ENCODE measurements at places on chromosomes 7 and 10.

- DNase-seq, result no peak
Observed at GRCh38 chr7:121774563-121774962, 98.4 kb upstream of the PTPRZ1 start.

DNA sequence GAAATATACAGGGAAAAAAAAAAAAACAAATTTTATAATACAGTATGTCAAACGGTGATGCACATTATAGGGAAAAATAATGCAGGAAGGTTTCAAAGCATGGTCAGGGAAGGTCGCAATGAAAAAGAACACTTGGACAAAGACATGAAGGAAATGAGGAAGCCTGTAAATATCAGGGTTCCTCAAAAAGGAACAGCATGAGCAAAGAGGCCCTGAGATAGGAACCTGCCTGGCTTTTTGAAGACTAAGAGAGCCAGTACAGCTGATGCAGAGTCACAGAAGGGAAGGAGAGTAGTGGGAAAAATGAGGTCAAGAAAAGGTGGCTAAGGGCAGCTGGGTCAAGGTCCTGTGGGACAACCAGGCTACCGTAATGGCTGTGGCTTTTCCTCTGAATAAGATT lies 1.9 kb downstream of the VPS41 start:
- DNase-seq, result no peak

DNA sequence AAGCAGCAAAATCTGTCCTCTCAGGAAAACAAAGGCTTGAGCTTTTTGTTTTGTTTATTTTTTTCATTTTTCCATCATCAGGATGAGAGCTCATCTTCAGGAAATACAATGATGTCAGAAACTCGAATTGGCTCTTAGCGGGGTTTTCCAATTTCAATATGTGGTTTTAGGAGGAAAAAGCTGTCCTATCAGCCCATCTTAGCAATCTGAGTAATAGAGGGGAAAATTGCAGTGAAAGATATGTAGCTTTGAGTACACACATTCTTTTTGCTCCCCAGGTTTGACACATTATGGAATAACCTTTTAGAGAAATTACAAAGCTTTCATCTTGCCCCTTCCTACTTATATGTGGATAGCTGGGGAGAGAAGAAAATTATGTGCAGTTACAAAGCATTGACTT lies 113.6 kb upstream of the MYO3A start:
- DNase-seq, result no peak

- DNase-seq, result no peak
Observed at GRCh38 chr10:978826-979421, 9.3 kb upstream of the GTPBP4 start.

GRCh38 chr7:5320802-5321396 lies 38.2 kb downstream of the SLC29A4 start:
- no peak for DNase-seq

GRCh38 chr7:80859272-80859970 lies 59.4 kb downstream of the SEMA3C start:
- no peak for DNase-seq

- DNase-seq, result no peak
Observed at GRCh38 chr10:128026615-128027300, 99.5 kb downstream of the MKI67 start.

GRCh38 chr10:6089334-6090219 lies 743 bp downstream of the RBM17 start:
- peak; percentile 59 for DNase-seq

All from nephron progenitor cell (in vitro differentiated cells).